ENCODE measurements at places on chromosomes 4 and X.
A peak's percentile ranks its signal among the peaks of the same experiment; 100 is the strongest.

GRCh38 chr4:123747016-123747415 is 350.4 kb downstream of the SPRY1 start:
- DNase-seq, result no peak

DNA sequence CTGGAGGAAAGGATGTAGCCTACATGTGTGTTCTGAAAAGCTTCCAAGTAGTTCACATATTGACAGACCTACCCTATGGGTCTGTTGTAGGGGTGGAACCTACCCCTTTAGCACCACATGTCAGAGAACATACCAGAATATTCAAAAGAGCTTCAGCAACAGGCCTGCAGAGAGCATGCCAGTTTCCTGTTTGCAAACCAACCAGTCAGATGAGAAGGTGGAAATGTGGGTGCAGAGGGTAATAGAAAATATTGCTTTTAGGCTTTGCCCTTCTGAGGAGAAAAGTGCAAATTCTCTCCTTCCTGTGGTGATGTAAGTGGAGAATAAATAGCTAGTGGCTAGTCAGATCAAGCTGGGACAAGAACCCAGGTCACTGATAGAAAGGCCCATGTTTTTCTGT is 16.4 kb downstream of the INTS6L start:
- DNase-seq, result no peak

DNA sequence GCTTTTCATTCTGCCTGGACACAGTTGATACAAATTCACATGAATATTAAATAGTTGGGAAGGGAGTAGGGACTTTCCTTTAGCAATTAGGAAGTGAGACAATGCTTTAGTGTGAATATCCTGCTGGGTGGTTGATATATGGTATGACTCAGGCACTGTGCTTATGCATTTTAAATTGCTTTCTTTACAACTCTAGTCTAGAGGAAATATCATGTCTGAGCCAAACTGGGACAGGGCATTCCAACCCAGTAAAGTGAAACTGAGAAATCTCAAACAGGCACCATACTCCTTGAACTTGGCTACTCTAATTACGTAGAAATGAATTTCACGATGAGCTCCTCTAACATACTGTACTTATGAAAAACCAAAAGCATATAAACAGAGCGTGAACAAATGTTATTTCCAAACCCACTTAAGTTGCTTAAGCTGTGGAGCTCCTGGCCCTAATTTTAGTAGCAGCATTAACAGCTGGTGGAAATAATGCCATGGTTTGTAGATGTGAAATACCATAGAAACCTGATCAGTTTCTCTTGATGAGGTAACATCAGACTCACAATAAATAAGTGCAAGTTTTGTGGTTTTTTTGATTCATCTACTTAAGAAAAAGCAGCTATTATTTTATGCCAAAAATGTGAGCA is 242.9 kb upstream of the GK2 start:
- DNase-seq, result no peak

DNA sequence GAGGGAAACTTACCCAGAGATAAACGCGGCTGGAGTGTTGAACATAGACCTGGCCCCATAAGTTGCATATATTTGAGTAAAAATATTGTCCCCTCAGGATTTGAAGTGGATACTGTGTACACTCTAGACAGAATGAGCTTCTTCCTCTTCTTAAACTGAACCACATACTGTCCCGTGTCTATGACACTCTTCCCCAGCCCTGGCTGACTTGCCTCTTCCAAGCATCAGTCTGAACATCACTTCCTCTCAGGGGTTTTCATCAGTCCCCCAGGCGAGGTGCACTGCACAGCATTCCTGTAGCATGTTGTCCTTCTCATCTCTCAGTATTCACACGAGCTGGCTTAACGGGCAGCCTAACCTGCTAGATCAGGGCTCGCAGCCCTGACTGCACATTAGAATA is 80.5 kb upstream of the TMEM150C start:
- no peak for DNase-seq

GRCh38 chrX:42143866-42144592 is 220.7 kb upstream of the CASK start:
- no peak for DNase-seq

GRCh38 chrX:153380691-153381090 is 20.5 kb downstream of the PNMA6E start:
- DNase-seq, result no peak

DNA sequence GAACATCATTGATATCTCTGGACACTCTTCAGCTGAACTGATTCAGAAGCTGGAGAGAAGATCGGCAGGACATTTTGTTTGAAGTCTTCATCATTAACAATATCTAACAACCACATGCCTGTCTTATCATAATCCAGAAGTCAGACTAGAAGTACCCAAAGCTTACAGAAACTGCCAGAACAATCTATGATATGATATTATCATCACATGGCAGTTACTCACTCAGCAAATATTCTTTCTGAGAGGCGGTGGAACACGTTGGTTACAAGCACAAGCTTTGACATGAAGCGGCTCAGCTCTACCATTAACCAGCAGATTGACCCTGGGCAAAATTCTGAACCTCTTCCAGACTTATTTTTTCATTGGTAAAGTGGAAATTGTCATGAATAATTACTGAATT is 69.4 kb upstream of the KIT start:
- DNase-seq, result no peak

DNA sequence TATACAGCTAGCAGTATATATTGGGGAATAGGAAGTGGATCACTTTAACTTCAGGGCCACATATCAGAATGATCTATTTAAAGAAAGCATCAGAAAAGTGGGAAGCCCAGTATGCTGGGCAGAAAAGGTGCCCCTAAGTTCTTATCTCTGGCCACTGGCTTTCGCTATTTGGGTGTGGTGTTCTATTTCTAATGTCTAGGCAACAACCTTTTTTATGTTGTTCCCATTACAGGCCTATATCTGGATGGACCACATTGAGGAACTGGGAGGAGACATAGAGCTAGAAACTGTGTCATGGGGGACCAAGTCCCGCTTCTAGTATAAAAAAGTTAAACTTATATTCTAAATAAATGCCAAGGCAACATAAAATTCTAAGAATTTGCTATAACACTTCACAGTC is 935.6 kb downstream of the PDHA2 start:
- no peak for DNase-seq

GRCh38 chr4:29948451-29948850 is 771.7 kb upstream of the PCDH7 start:
- no peak for DNase-seq

- DNase-seq, result no peak
These were observed 36.6 kb downstream of the MYOZ2 start for GRCh38 chr4:119172223-119172622.

- no peak for DNase-seq
These were observed 22.2 kb downstream of the SMIM43 start for GRCh38 chr4:121742794-121743193.

- no peak for DNase-seq
These were observed 65.7 kb downstream of the MXRA5 start for GRCh38 chrX:3280706-3281105.

GRCh38 chr4:2823671-2824328 is 19.8 kb upstream of the ADD1 start:
- peak; percentile 0 for DNase-seq

DNA sequence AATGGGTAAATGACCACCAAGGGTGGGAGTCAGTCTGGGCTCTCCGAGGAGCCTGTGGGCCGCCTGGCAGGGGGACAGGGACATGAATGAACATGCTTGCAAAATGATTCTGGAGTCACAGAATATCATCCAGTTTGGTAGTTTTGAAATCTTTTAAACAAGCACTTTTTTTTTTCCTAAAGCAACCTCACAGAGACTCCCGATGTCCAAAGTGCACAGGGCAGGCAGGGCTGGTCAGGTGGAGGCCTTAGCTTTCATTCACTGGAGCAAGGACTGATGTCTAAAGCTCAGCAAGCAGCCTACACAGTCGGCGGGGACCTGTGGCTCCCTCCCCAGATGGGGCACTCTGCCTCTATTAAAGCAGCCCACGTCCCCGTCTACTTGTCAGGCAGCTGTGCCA is 402.9 kb downstream of the PPP1R2C start:
- DNase-seq, result no peak

DNA sequence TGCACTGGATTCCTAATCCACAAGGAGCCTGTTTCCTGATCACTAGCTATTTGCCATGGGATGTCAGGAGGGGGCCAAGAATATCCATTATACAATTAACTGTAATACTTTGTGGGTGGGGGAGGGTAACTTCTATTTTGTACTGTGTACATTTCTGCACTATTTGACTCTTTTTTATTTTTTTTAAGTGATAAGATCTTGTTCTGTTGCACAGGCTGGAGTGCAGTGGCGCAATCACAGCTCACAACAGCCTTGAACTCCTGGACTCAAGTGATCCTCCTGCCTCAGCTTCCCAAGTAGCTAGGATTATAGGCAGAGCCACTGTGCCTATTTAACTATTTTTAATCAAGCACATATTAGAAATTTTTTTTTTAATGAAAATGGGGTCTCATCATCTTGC is 134.1 kb downstream of the ELOVL6 start:
- no peak for DNase-seq

GRCh38 chr4:7165874-7166201 is 26.5 kb upstream of the SORCS2 start:
- DNase-seq, result no peak

- no peak for DNase-seq
These were observed 407.1 kb downstream of the SPOCK3 start for GRCh38 chr4:166827167-166827566.

DNA sequence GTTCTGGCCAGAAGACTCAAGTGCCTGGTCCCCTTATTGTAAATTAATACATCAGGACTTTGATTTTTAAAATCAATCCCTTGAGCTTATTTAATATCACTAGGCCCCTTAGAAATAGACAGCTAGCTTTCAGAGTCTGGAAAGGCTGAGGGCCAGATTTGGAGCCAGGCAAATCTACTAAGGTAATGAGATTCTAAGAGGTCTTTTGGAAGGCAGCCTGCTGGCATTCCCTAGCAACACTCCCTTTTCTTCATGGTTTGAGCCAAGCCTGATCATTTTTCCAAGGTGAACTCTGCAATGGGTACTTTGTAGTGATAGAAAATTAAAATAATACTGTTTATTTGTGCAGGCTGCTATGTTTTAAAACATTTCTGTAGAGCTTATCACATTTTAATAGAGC is 378.5 kb downstream of the FAT4 start:
- no peak for DNase-seq

Measured in CD4-positive, alpha-beta T cell treated with Interferon gamma for 1 hour (primary cell).